ENCODE measurements at places on chromosomes 6 and 20.
A peak's percentile ranks its signal among the peaks of the same experiment; 100 is the strongest.

- peak; percentile 80 for DNase-seq
Observed at GRCh38 chr6:43715056-43715788, 27.6 kb upstream of the MRPS18A start.

GRCh38 chr6:74606582-74607071 lies 599.2 kb downstream of the COL12A1 start:
- DNase-seq, result peak; percentile 70

GRCh38 chr6:87822011-87822410 lies 120.0 kb upstream of the AKIRIN2 start:
- DNase-seq, result no peak

GRCh38 chr6:109816452-109817374 lies 125.6 kb downstream of the FIG4 start:
- DNase-seq, result no peak

GRCh38 chr6:130372786-130373185 lies 7.0 kb downstream of the TMEM200A start:
- no peak for DNase-seq

GRCh38 chr6:137283080-137283479 lies 63.9 kb upstream of the IFNGR1 start:
- DNase-seq, result no peak

All from muscle of back (tissue), 13 donors.